ENCODE measurements at places on chromosomes 2 and 18.
A peak's percentile ranks its signal among the peaks of the same experiment; 100 is the strongest.

- DNase-seq, result no peak
Measured at GRCh38 chr18:74333091-74333490, 17.5 kb downstream of the C18orf63 start.

DNA sequence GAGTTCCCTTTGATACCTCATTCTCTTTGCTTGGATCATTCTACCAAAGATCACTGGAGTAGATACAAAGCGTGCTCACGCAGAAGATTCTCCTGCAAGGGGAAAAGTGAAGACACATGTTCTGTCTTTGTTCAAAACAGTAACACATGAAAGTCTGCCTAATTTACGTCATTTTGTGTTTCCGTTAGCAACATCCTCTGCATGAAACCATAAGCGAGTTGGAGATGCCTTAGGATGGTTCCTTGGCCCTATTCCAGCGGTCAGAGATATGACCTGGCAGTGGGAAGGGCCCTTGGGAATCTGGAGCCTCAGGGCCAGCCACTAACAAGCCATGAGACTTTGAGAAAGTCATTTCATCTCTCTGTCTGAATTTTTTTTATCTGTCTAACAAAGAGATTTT lies 180.9 kb upstream of the TWIST2 start:
- no peak for DNase-seq

- DNase-seq, result no peak
Measured at GRCh38 chr2:204713211-204713610, 167.9 kb downstream of the PARD3B start.

GRCh38 chr2:209141142-209141541 lies 282.7 kb upstream of the MAP2 start:
- DNase-seq, result no peak

DNA sequence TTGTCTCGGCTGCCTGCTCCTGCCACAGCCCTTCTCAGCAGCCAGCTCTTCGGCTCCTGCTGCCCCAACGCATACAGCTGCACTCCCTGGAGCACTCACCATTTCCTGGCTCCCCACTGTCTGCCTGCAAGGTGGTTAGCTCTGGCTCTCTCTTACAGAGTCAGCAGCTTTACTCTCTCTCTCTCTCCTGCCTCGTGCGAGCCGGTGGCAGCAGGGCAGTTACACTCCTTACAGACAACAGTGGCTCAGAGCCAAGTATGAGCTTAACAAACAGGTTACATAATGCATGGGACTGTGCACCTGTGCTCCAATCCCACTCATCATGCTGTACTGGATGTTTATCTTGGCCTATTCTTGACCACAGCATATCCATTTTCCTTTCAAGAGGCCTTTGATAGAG lies 47.4 kb upstream of the DNAJC10 start:
- no peak for DNase-seq

- DNase-seq, result no peak
Measured at GRCh38 chr2:42554392-42554791, 14.0 kb upstream of the MTA3 start.

GRCh38 chr2:182144041-182144775 lies 158.6 kb downstream of the PPP1R1C start:
- DNase-seq, result no peak

DNA sequence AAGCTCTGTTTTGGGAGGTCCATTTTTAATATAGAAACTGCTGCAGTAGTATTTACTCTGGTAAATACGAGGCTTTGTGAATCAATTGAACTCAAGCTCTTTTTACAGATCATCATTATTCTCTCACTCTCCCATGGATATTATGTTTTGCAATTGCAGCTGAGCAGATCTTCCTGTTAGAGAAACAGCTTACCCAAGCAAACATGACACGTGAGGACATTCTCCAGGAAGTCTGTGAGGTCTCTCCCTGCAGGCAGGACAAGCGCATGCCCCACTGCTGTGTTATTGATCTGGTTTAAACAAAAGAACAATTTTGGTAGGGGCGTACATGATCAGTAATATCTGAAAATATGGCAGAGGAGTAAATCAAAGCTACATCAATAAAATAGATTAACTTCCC lies 72.1 kb downstream of the COL6A3 start:
- DNase-seq, result no peak

GRCh38 chr18:9346775-9347174 lies 12.2 kb downstream of the TWSG1 start:
- no peak for DNase-seq

- DNase-seq, result no peak
Measured at GRCh38 chr18:9431296-9431695, 44.0 kb upstream of the RALBP1 start.

- DNase-seq, result no peak
Measured at GRCh38 chr2:148999451-148999921, 39.0 kb upstream of the LYPD6B start.

GRCh38 chr2:55869637-55870325 lies 53.8 kb downstream of the EFEMP1 start:
- DNase-seq, result no peak

DNA sequence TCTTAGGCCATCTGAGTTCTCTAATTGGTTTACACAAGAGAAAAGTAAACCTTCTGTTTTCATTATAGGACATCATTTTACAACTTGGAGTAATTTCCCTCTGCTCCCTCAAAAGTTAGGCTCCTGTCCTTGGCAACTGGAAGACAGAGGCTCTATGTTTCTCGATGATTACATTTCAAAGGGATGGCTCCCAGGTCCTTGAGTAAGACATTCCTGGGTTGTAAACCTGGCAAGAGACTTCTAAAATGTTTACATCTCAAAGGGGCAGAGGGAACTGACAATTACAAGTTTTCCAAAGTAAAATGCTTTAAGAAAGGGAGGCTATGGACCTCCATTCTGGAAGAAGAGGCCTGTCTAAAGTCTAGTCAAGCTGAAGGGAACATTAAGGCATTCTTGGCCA lies 268.3 kb upstream of the REG3G start:
- no peak for DNase-seq

DNA sequence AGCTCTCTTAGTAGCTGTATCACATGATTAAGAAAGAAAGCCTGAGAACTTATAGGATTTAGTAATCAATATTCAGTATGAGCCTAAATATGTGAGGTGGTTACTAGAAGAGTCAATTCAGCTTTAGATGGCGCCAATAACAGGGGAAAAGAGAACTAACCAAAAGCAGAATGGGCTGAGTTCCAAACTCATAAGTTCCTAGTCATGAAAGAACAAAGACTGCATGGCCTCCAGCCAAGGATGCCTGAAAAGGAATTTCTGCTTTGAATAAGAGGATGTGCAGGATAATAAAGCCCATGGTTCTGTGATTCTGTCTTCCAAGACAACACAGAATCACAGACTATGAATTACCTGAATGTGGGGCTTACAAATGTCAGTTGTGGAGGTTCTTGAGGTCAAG lies 196.5 kb downstream of the SATB2 start:
- DNase-seq, result no peak

DNA sequence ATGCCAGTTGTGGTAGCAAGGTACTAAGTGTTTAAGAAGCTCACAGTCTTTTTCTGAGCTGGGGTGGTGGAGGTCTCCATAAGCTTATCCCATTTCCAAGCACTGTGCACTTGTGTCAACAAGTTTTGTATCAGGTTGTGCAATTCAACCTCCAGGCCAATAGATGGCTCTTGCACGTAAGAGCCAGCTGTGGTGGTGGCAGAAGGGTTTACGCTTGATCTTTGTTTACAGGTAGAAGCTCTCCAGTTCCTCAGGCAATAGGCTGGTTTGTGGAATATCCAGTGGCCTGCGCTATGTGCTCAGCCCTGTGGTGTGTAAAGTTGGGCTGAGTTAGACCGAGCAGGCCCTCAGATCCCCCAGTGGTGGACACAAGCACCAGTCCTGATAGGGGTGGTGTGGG lies 89.7 kb upstream of the CNTNAP5 start:
- no peak for DNase-seq

DNA sequence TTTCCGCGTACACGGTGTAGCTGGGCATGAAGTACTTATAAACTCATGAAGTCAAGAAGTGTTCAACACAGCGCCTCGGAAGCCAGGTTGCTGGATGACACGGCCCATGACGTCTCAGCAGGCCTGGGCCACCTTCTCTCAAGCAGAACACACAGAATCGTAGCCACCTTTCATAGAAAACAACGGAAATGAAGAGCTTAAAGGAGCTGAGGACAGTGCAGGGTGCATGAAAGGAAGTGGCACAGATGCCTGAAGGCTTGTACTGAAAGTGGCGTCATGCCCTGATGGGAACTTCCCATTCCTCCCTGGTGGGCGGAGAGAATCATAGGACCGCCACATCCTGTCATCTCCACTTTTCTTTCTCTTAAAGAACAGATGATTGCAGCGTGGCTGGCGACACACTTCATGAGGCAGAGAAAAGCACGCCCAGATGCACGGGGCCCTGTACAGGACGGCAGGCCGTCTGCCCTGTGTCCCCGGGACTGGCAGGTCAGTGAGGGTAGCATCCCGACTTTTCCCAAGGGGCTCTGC lies 31.1 kb downstream of the HDAC4 start:
- peak; percentile 12 for DNase-seq

DNA sequence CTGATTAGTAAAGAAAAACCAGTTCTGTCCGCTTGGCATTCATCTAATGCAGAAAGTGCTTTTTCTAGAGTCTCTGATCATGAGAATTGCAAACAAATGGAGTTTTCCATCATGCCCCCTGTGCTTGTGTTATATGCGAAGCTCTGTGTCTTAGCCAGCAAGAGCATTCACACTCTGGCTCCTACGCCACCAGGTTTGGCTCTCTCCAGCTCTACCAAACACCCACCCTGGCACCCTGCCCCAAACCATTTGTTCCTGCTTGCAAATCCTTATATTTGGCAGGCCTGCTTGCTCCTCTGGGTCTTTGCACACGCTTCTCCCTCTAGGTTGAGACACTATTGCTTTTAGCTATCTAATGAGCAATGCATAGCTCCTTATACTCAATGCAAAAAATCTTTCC lies 204.1 kb upstream of the CYRIA start:
- no peak for DNase-seq

DNA sequence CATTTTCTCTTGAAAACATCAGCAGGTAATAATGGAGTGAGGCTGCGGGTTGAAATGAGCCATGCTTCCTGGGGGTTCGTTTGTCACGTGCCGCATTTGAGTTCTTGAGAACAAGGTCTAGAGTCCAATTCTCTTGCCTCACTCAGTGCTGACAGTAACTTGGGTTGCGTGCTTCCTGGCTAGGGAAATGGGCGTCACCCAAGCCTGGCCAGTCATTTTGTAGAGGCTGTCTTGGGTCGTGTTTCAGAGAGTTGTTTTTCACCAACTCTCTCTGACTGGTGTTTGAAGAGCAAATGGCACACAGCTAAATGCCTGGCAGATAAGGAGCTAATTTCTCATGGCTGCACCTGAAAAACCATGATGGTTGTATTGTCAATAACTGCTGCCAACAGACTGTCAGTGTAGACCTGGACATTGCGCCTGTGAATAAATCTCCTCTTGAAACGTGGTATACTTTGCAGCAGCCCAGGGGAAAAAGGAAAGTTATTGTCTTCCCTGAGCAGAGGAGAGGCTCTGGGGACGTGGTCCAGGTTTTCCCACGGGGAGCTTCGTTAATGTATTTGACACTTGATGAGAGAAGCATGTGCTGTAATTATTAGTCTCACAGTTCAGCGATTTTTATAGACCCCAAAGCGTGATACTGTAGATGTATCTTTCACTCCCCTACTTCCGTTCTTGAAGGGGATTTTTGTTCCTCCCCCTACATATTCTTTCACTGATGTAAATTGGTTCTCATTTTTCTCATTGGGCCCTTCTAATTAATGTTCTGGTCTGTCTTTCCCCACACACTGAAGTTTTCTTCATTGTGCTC lies 196.0 kb downstream of the FHOD3 start:
- DNase-seq, result no peak

DNA sequence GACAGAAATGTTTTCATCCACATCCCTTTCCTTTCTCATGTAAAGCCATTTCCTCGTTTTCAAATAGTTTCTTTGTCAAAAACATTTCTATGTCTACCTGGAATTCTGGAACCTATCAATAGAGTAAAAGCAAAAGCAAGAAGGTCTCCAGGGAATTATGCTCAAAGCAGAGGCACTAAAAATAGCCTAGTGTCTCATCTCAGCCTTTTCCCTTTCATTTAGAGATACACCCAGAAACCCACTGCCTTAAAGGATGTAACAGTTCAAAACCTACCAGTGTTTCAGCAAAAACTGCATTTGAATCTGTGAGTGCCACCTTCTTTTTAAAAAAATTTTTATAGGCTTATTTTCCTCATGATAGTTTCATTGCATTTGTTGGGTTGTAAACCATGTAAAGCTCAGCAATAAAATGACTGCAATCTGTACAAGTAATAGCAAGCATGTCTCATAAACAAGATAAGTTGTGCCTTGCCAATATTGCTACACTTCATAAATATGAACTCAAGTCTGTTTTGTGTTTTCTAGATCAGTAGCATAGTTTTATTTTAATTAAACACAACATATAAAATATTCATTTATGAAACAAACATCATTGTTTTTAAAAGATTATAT lies 927.3 kb upstream of the ACVR2A start:
- DNase-seq, result no peak

DNA sequence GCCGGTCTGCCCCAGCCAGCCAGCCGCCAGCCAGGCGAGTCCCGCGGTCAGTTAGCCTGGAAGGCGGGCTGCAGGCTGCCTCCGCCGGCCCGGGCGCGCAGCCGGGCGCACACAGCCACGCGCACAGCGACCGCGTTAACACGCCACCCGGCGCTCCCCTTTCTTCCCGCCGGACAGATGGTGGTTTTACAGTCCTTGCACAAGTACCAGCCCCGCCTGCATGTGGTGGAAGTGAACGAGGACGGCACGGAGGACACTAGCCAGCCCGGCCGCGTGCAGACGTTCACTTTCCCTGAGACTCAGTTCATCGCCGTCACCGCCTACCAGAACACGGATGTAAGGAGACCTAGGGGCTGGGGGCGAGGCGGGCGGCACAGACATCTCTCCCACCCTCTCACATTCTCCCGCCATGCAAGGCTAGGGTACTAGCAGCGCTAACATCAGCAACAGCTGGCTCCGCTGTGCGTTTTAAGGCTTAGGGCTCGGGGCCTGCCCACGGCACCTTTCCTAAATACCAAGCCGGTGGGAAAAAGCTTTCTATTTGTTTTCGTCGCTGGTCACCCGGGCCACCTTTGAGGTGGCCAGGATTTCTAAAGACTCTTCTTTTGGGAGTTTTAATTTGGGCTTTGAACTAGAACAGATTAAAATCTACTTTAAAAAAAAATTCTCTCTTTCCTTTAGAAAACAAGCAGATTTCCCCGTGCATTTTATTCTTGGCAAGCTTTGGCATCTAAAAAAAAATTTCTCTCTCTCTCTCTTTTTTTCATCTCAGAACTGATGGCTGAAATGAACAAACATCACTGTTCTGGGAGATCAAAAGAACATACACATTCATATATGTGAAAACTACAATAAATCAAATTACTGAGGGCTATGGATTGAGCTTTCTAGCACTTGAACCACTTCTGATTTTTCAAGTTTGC lies 2.9 kb downstream of the TBR1 start:
- DNase-seq, result no peak

DNA sequence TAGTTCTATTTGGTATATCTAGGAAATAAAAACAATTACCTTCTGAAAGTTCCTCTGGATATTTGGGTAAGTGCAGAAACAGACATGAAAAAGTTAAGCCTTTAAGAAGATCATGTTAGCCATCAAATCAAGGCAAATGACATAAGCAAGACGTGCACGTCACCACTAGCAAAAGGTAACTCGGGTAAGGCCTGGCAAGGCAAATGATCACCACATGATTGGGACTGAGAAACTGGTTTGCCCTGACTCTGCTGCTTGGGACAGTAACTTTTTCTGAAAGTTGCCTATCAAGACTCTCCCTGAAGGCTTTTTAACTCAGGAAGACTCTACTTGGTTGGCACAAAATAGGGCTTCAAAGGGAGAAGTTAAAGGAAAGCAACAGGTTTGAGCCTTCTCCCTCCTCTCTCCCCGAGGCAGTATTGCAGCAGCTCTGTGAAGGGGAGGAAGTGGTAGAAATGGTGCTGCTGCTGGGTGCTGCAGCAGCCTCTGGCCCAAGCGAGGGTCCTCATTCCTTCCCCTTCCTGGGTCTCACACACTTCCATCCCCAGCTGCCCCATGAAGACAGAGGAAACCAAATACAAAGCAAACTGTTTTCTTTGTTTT lies 17.1 kb upstream of the TMEM237 start:
- DNase-seq, result no peak

All from stimulated activated CD8-positive, alpha-beta memory T cell treated with anti-CD3 and anti-CD28 coated beads, Interleukin-4, amount 100 ng/mL, for 1 hour (primary cell).